ENCODE measurements at places on chromosomes 16 and 17.

- no peak for DNase-seq
These were observed 6.3 kb downstream of the C17orf50 start for GRCh38 chr17:35766903-35767510.

GRCh38 chr17:82884970-82885353 lies 45.1 kb upstream of the ZNF750 start:
- no peak for DNase-seq

DNA sequence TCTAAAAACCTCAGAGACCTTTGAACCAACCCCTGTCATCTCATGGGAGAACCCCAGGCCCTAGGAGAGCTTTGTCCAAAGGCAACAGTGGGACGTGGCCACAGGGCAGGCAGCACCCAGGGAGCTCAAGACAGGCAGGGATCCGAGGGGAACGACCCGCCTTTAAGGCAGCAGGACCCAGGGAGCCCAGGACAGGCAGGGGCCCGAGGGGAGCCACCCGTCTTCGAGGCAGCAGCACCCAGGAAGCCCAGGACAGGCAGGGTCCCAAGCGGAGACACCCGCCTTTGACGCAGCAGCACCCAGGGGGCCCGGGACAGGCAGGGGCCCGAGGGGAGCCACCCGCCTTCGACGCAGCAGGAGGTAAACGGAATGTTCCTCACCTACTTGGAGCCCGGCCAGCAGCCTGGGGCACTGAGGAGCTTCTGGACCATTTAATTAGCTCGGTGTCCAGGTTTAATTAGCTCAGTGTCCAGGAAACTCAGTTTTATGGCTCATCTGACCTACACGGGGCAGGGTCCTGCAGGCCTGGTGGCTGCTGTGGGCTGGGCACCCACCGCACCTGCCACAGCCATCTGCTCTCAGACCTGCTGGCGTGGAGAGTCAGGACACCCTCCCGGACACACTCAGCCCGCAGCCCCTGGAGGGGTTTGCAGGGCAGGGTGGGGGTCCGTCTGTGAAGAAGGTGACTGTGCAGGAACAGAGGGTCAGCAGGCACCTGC lies 24.4 kb downstream of the PIEZO1 start:
- no peak for DNase-seq

DNA sequence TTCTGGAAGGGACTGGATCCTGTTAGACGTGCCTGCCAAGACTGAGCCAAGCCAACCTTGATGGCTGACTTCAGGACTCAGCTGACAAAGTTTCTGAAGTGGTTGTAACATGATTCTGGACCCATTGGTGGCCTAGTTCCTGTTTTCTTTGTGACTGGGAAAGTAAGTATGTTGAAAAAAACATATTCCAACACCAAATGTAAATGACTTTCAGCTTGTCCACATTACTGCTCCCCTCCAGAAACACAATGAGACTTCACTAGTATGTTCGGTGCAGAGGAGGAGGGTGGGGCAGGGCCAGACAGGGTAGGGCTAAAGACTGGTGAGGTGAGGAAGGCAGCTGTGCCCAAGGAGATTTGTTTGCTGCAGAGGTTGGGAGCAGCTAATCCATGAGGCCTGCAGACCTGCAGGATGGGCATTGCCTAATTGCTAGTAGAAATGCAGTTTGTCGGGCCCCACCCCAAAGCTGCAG lies 26.4 kb downstream of the NMT1 start:
- no peak for DNase-seq

DNA sequence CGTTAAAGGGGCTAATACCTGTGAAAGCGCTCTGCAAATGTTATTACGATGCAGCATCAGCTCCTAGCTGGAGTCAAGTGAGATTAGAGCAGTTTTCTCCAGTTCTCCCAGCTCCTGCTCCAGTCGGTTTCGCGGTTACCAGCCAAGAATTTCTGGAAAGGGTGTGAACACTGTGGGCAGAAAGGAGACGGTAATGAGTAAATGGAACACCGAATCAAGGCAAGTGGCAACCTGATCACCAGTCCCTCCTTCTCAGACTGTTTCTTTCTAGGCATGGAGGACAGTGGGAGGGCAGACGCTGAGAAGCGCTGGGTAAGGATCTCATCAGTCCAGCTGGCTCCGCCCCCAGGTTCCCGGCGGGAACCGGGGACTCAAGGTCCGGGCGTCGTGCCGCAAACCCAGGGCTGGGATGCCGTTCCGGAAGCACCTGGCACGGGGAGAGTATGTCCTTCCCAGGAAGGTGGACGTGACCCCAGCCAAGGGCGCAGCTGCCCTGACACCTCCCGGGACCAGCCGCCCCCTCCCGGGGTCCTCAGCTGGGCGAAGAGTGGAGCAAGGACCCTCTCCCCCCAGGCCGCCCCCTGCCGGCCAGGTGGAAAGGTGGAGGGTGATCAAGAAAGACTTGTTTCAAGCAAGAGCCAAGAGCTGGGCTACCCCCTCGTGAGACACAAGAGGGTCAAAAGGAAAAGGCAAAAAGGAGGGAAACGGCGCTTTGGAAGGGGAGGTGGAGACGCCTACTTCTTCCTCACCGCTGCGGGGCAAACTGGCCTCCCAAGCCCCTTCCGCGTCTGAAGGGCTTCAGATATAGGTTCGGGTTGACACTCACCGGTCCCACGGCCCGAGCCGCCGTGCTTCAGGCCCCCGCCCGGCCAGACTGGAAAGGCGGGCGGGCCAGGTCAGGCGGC lies 481 bp downstream of the MYO19 start:
- peak; percentile 23 for DNase-seq

DNA sequence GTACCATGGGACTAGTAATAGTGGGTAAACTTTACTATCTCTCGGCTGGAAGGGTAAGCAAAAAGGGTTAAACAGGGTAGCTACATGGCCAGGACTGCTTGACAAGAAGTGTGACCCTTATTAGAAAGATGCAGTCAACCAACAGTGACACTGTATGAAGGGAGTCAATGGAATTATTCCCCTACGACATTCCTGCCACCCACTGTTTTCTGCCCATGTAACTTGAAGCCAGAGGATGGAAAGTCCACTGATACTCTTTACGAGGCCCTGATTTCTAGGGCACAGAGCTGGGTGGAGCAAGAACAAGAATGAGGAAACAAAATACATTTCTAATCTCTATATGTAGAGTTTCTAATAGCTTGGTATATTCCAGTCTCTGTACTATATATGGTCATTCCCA lies 1102.5 kb downstream of the CDH11 start:
- no peak for DNase-seq

DNA sequence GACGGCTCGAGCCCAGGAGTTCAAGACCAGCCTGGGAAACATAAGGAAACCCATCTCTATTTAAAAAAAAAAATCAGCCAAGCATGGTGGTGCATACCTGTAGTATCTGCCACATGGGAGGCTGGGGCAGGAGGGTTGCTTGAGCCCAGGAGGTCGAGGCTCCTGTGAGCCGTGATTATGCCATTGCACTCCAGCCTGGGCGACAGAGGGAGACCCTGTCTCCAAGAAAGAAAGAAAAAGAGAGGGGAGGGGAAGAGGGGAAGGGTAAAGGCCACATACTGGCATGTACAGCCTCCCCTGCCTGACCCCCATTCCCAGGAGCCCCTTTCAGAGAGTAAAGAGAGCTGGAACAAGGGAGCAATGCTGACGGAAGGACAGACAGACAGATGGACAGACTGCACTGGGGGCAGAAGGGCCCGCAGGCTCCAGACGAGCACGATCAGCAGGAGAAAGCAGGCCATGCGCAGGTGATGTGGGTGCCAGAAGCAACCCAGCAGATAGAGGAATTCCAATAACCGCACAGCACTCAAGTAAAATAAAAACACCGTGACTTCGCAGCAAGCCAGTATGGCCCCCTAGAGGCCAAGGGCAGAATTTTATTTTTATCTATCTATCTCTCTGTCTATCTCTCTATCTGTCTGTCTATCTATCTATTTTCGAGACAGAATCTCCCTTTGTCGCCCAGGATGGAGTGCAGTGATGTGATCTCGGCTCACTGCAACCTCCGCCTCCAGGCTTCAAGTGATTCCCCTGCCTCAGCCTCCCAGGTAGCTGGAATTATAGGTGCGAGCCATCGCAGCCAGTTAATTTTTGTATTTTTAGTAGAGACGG lies 27.1 kb upstream of the SNN start:
- peak; percentile 17 for DNase-seq

DNA sequence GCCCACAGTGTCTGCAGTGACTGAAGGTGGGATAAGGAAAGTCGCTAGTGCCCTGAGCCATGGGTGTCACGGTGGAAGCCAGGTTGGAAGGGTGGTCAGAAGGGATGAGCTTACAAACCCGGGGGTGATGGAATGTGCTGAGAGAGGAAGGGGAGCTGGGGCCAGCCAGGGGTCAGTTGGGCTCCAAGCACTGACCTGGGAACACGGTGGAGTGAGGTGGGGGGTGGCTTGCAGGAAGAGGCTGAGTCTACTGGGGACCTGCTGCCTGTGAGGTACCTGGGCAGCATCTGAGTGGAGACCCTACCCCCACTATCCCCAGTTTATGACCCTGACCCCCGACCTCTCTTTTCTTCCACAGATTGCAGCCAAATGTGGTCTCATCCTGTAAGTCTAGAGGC lies 3.1 kb downstream of the TMEM92 start:
- no peak for DNase-seq

DNA sequence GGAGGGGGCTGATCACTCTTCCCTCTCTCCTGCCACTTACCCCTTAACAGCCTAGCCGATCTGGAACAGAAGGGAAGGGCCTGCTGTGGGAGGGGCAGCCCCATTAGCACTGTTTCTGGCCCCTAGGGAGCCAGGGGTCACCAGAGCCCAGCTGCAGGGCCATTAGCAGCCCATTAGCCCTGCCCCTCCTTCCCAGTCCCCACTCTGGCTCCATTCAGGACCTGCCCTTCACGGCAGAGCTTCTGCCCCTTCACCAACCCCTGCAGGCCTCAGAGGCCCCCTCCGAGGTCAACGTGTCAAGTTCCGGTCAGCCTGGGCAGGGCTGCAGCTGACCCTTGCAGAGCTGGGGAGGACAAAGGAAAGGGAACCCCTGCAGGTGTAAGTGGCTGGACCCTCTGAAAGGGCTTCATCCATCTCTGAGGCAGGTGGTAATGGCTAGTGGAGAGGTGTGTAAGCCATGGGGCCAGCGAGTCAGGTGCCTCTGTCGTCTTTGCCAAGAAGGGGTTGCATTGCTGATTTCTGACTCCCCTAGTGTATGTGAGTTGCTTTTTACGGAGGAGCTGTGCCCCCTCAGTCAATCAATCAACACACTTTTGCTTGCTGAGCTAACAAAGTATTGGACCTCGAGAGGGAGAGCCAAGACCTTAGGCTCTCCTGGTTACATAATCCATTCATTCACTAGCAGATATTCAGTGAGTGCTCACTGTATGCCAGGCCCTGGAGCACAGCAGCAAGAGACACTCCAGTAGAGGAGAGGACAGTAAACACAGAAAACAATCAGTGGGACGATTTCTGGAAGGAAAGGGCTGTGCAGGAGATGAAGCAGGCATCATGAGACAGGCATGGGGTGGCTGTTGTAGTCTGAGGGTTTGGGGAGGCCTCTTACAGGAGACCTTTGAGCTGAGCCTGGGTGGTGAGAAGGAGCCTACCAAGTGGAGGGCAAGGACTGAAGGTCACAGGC lies 18.2 kb upstream of the KCNJ12 start:
- DNase-seq = no peak

- DNase-seq = no peak
These were observed 24.2 kb downstream of the B9D1 start for GRCh38 chr17:19338031-19338990.

- no peak for DNase-seq
These were observed 9.4 kb downstream of the BAHCC1 start for GRCh38 chr17:81404558-81405165.

DNA sequence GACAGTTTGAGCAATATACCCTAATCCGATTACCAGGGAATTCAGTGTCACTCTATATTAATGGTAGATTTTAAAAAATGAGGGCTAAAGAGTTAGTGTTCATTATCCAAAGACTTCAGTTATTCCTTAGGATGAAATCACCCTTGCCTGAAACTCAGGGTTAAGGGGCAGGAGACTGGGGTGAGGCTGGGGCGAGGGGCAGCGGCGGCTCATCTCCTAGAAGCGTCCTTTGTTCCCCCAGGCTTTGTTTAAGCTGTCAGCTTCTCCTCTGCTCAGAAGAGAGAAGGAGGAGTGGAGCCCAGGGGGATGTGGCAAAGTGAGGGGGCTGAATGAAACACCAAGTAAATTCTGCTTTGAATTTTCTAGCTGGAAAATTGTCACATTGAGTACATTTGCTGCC lies 117.7 kb upstream of the ELAC2 start:
- no peak for DNase-seq

DNA sequence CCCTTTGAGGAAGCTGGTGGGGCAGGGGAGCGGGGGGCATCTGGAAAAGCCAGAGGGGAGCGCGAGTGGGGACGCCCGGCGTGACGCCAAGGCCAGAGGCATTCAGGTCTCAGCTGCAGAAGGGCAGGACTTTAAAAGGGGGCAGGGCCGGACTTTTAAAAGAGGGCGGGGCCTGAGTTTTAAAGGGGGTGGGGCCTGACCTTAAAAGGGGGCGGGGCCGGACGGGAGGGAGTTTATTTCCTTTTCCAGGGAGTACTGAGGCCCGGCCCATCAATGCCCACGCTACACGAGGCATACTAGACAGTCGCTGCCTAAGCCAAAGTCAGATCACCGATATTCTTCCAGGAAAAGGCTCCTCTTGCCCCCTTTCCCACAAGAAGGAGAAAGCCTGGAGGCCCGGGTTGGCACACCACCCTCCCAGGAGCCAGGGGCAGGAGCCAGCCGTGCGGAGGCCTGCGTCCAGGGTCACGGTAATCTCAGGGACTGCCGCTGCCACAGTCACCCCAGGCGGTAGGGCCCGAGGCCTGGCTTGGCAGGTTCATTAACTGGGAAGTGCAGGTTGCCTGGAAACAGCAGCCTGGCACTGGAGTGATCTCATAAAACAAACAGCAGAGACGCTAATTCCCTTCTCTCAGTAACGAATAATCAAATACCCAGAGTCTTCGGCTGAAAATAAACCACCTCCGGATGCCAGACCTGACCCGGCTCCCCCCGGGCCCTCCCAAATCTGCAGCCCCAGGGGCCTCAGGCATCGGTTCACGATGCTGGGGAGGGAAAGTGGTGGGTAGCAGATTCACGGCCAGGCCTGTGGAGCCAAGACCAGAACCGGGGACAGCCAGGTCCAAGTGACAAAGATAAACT lies 90.7 kb downstream of the TIMM22 start:
- DNase-seq = no peak

DNA sequence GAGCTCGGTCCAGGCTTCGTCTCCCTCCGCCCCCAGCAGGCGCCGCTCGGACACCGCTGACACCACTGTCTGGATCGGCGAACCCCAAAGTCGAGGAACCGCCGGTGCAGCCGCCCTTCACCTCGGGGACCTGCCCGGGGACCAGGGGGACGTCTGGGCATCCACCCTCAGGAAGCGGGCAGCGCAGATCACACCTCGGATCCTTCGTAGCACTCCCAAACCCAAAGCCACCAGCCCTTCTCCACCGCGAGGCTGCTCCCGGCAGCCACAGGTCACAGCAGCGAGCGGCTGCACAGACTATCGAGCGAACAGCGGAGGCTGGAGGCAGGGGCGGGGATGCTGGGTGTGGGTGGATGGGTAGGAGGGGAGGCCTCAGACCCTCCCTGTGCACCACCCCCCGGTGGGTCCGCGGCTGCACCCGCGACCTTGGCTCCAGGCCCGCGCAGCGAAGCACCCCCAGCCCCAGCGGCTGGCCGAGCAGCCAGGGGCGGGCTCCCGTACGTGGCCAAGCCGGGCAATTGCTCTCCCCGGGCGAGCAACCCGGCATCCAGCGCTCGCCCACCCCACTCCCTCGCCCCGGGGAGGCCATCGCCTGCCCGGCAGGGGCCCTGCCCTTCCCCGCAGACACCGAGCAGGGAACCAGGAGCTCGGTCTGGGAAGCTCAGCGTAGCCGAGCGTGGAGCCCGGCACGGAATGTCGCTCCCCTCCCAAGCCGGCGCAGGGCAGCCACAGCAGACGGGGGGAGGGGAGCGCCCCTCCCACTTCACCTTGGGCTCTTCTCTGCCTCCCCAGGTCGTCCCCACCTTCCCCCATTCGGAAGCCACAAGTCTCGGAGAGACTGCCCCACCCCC lies 1.0 kb downstream of the SDK2 start:
- no peak for DNase-seq

All from NCI-H524 treated with DMSO at 0.1 percent for 48 hours (cell line).